ENCODE measurements at places on chromosomes 11 and 22.
A peak's percentile ranks its signal among the peaks of the same experiment; 100 is the strongest.

DNA sequence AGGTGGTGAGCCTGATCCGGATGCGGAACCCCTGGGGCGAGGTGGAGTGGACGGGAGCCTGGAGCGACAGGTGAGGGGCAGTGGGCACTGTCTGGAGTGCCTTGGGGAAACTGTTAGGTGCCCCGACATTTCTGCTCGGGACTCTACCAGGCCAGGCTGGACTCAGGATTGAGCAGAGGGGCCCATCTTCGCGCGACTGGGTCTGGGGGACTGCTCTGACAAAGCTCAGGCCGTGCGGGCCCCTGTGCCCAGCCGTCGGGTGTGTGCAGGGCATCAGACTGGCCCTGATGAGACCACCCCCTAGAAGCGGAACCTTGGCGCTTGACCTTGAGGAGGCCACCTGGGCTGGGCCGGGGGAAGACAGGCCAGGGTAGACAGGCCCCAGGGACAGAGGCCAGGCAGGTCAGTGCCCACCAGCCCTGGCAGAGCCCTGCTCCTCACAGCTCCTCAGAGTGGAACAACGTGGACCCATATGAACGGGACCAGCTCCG is 6.3 kb downstream of the CAPN1 start:
- no peak for DNase-seq

GRCh38 chr11:3158131-3158591 is 6.9 kb downstream of the OSBPL5 start:
- peak; percentile 2 for DNase-seq

GRCh38 chr11:19769820-19770219 is 57.2 kb downstream of the NAV2 start:
- DNase-seq = no peak

GRCh38 chr22:20561882-20562281 is 54.5 kb downstream of the MED15 start:
- DNase-seq = no peak

GRCh38 chr11:112555491-112556364 is 295.1 kb upstream of the PLET1 start:
- peak; percentile 74 for DNase-seq

GRCh38 chr11:74370123-74370522 is 28.1 kb downstream of the PGM2L1 start:
- no peak for DNase-seq

DNA sequence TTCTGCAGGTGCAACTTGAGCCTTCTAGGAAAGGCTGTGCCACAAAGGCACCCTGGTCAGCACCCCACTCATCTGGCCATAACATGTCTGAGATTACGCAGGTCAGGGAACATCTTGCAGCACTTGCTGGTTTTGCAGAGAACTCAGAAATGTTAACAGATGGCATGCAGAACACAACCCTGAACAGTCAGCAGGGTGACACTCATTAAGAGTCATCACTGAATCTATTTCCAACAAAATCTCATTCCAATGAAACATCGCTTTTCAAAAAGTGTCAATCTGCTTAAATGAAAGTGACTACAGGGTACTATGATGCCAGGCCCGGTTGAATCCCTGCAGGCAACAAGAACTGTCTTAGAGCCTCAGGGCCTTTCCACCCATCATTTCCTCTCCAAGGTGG is 369.8 kb upstream of the CCDC90B start:
- no peak for DNase-seq

GRCh38 chr11:112392904-112393303 is 132.2 kb upstream of the PLET1 start:
- no peak for DNase-seq

GRCh38 chr11:17416492-17416891 is 28.0 kb upstream of the KCNJ11 start:
- no peak for DNase-seq

- no peak for DNase-seq
These were observed 3.7 kb downstream of the APOC3 start for GRCh38 chr11:116833491-116833815.

GRCh38 chr11:2035382-2035781 is 37.7 kb upstream of the H19 start:
- no peak for DNase-seq

Measured in CD8-positive, alpha-beta T cell (primary cell).